Activated CD4-positive, alpha-beta T cell treated with anti-CD3 and anti-CD28 coated beads for 36 hours (primary cell): ENCODE measurements at places on chromosomes 1 and 21.

- DNase-seq: no peak
Measured at GRCh38 chr1:47003896-47004403, 19.5 kb upstream of the CYP4X1 start.

DNA sequence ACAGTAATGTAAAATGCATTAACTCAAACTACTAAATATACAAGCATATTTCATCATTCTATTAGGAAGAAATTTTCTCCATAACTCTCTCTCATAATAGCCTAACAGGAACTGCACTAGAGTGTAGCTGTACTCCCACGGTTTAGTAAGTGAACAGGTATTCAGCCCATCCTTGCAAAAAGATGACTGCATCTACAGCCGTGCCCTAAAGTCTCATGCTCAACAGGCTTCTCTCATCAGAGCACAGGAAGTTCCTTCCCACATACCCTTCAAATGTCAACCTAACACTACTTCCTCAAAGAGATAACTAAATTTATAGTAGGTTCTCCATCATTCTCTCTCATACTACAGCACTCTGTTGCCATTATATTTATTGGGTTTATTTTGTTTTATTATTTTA is 251.6 kb downstream of the AKT3 start:
- DNase-seq: peak; percentile 31

DNA sequence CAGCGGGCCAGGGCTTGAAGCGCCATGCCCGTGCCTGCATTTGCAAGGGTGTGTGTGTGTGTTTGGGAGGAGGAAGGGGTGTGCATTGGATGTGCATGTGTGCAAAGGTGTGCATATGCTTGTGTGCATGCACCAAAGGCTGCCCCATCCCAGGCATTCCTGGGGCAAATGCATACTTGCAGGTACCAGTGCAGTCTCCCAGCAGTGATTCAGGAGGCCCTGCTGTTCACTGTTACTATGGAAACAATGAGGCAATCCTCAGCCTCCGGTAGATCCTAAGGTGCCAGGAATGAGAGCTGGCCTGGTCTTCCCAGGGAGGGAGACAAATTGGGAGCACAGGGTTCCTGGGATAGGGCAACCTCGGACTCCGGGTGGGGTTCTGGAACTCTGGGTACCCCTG is 7.5 kb upstream of the FNDC5 start:
- DNase-seq: no peak

GRCh38 chr1:198160222-198160621 is 3.4 kb downstream of the NEK7 start:
- no peak for DNase-seq

DNA sequence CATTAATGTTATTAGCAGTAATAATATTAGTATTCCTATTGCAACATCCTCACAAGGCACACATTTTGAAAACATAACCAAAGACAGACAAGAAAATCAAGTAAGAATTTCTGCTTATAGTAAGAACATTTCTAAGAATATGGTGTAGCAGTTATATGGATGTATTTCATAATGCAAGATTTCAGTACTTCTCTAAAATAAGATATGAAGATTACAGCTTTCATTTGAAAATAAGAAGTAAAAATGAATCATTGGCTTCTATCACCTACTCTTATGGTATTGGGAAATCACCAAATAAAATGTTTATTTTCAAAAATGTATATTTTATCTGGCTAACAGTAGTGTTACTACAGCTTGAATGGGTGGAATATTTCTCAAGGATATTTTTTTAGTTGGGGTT is 103.8 kb upstream of the USP25 start:
- DNase-seq: no peak

GRCh38 chr1:58460469-58460868 is 86.1 kb downstream of the OMA1 start:
- DNase-seq: peak; percentile 27

- DNase-seq: no peak
Measured at GRCh38 chr1:152167835-152168534, 9.0 kb upstream of the RPTN start.

- DNase-seq: no peak
Measured at GRCh38 chr1:203041351-203041932, 15.2 kb downstream of the PPFIA4 start.

DNA sequence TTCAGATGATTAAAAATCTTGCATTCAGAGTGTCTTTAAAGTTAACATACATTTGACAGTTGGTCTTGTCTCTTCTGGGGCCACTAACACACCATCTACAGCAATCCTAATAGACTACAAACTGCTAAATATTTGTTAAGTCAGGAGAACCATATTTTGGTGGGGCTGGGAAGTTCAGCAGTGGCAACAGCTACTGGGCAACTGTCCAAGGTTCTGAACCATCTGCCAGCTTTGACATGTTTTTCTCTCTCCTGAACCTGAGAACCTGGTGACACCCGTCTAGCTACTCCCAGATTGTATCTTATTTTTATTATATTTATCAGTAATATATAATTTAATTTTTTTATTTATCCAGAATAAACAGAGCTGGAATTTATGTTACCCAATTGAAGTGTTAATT is 199.0 kb upstream of the DPYD start:
- DNase-seq: peak; percentile 5

DNA sequence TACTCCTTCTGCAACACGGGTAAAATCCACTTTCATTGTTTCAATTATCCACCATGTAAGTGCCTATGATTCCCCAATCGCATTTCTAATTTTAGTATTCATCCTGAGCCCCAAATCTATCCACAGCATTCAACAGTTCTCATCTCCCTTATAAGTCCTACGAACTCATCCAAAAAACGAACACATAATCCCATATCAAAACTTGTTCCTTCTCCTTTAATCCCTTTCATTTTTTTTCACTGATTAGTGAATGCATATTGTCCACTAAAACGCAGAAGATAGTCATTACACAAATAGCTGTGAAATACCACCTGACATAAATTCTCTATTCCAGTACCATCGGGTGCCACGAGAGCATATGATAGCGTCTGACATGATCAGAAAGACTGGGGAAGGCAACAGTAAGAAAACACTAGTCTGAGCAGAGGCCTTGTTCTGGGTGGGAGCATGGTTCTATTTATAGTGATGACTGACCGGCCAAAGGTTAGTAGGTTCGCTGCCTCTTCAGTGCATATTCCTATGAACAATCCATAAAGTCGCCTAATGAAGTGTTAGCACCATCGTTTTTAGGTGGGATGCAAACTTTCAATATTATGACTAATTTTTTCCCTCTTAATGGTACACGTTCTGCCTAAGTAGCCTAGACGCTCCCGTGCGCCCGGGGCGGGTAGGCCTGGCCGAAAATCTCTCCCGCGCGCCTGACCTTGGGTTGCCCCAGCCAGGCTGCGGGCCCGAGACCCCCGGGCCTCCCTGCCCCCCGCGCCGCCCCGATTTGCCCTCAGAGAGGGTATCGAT is 648 bp downstream of the ATP5PF start:
- peak; percentile 55 for DNase-seq

DNA sequence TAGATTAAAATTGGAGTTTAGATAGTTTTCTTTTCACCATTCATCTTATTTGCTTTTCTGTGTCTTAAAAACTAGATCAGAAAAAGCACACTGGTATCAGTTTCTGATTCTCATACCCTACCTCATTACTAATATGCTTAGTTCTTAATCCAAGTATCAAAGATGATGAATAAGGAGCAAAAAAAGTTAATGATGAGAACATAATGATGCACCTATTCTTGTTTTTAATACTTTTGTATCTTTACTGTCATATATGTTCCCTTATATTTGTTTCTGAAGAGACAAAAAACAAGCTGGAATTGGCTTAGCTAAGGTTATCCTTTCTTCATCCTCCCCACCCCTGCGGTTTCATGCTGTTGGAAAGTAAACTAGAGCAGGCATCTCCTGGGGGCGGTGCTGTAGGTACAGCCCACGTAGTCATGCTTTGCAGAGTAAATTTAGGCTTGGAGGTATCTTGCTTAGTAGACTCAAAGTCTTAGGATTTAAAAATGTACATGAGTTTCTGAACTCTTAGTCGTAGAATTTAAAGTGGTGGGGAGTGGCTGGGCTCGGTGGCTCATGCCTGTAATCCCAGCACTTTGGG is 16.4 kb downstream of the CNIH4 start:
- peak; percentile 38 for DNase-seq

DNA sequence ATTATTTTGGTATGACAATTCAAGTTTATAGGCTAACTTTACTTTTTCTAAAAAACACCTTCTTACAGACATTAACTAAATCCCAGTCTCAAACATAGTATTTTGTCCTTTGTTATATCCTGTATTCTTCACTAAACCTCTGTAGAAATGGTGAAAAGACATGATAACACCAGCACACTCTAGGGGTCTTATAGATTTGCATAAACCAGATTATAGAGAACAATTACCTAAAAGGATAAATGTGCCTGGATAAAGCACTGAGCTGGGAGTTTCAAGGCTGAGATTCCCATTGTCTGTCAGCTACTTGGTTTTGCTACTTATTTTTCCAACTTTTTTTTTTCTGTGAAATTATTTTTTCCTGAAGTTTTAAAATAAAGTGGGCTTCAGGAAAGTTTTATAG is 1288.6 kb upstream of the TMPRSS15 start:
- DNase-seq: no peak

GRCh38 chr1:53442299-53442698 is 16.9 kb upstream of the DMRTB1 start:
- DNase-seq: no peak

DNA sequence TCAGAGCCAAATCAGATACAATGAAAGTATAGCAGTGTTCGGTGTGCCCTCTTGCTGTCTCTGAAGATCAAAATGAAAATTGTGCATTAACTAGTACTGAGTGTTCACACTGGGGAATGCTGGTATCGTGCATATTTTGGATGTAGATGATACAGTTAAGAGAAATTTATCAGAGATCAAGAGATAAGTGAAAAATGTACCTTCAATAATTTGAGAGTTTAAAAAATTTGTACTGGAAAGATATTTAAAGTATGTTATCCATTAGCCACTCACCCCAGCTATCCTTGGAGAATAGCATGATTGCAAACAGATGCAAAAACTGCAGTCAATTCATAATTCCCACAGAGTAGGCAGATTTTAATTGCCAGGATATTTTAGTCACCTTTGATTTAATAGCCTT is 56.4 kb downstream of the GREM2 start:
- no peak for DNase-seq

- DNase-seq: peak; percentile 76
Measured at GRCh38 chr1:156860628-156861423, at the start of gene NTRK1. TSS of gene NTRK1 (plus strand) at chr1:156860865. CDS start at chr1:156860935, 70 bp downstream.

- peak; percentile 37 for DNase-seq
Measured at GRCh38 chr1:228735871-228736586, 750 bp downstream of the RHOU start.

DNA sequence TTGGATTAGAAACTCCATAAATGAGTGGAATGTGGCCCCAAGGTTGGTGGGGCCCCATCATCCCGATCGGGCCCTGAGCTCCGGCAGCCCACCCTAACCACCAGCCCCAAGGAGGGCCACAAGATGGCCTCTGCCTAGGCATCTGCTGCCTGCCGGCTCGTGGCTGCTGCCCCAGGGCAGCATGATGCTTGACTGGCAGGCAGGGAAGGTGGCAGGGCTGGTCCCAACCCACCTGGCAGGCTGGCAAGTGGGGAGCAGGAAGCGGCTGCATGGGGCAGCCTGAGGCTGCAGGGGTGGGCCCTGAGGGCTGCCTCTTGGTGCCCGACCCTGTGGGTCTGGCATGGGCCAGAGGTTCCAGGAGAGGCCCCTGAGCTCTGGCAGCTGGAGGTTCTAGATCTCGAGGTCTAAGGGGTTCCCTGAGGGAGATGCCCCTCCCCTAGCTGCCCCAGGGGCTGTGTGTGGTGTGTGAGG is 760 bp upstream of the GJC2 start:
- DNase-seq: no peak

- DNase-seq: no peak
Measured at GRCh38 chr1:32780628-32781234, 36.4 kb downstream of the YARS1 start.

- peak; percentile 14 for DNase-seq
Measured at GRCh38 chr1:86155051-86155806, 1.3 kb downstream of the COL24A1 start.

GRCh38 chr1:90718411-90719329 is 1.6 kb upstream of the BARHL2 start:
- peak; percentile 20 for DNase-seq

DNA sequence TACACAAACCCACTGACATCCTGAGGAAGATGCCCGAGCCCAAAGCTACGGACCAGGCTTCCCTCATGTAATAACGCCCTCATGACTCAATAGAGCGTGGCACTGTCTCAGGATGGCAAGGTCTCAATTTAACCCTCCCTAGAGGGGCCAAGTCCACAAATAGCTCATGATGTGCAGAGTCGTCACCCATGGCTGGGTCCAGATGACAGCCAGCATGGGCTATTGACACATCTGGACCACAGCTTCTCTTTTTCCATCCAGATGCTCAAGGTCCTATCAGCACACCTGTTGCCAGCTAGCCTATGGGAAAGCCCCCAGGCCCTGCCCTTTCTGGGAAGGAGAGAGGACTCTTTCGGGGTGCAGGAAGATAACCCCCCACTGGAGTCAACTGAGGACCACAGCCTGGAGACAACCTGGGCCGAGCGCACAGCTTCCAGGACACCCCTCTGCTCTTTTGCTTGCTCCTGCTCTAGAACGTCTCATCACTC is 2.8 kb downstream of the LAPTM5 start:
- DNase-seq: peak; percentile 66

DNA sequence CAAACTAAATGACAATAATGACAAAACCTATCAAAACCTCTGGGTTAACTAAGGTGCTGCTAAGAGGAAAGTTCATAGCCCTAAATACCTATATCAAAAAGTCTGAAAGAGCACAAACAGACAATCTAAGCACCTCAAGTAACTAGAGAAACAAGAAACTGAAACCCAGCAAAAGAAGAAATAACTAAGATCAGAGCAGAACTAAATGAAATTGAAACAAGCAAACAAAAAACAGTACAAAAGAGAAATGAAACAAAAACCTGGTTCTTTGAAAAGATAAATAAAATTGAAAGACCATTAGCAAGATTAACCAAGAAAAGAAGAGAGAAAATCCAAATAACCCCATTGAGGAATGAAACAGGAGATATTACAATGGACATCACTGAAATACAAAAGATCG is 44.8 kb upstream of the KIAA0040 start:
- DNase-seq: no peak

GRCh38 chr1:33468531-33468930 is 3.9 kb upstream of the ZSCAN20 start:
- no peak for DNase-seq

DNA sequence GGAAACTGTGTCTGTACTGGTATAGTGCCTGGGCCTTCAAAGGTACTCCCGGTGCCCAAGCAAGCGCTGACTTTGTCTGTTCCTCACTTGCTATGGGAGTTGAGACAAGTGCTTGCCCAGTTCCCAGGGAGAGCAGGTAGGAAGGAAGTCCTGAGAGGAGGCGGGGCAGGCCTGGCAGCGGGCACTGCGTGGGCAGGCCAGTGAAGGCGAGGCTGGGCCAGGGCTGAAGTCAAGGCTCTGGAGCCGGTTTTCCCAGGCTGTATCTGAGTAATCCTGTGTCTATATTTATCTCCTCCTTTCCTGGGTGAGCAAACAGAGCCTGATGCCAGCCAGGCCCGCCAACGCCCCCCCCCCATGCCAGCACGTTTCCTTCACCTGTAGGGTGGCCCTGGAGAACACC is 15.9 kb upstream of the EDN2 start:
- no peak for DNase-seq
